ENCODE measurements at places on chromosomes 12 and 14. TPM values are rescaled to one million over a fixed set of nuclear protein-coding genes. Genes with fewer than 3 reads are reported as not detected.

GRCh38 chr12:109033239-109034196 lies 12.7 kb upstream of the SVOP start:
- no peak for DNase-seq

DNA sequence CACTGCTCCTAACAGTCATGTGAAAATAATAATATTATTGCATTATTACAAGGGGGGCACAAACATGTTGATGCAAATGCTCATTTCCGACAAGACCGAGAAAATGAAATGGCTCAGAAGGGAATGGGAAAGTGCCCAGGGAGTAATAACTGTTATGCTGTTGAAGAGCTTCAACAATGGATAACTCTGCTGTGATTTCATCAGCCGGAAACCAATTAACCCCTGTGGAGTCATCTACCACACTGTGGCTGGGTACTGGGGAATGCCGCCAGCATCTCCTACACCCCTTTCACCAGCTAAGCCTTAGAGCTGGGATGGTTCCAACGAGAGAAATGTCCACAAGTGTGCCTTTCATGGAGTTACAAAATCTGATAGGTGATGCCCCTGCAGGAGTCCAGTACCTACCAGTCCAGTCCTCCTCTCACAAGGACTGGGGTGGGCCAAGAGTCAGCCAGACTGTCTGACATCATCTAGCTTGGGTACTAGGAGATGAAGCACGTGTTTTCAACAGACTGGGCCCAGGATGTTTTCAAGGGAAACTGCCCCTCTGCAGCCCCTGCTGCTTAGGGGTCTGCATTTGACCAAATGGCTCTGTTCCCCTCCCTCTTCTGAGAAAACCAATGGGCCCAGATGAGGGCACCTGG lies 509.3 kb upstream of the CCDC196 start:
- no peak for DNase-seq

DNA sequence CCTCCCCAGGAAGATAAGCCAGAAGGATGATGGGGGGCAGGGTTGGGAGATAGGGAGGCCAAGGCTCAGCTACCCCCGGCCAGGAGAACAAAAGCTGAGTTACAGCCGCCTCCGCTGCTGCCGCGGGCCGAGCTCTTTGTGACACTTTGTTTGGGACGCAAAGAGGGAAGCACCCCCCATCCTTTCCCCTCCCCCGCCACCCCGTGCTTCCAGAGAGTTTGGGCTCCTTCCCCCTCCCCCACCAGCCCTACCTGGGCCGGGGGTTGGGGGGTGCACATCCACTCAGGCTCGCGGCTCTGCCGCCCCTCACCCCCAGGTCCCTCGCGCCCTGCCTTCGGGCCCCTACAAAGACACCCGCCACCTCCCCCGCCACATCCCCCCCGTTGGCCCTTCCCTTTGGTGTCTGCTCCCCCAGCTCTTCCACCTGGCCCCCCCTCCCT lies 799 bp downstream of the ZNF219 start:
- DNase-seq, result no peak

GRCh38 chr12:11727133-11727664 lies 77.7 kb downstream of the ETV6 start:
- no peak for DNase-seq

DNA sequence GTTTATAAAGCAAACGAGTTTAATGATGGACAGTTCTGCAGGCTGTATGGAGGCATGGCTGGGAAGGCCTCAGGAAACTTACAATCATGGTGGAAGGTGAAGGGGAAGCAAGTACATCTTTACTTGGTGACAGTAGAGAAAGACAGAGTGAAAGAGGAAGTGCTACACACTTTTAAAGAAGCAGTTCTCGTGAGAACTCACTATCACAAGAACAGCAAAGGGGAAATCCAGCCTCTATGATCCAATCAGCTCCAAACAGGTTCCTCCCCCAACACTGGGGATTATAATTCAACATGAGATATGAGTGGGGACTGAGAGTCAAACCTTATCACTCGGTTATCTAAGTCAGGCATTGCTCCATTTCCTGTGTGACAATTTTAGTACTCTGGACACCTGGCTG lies 189.9 kb upstream of the CNTN1 start:
- DNase-seq, result no peak

DNA sequence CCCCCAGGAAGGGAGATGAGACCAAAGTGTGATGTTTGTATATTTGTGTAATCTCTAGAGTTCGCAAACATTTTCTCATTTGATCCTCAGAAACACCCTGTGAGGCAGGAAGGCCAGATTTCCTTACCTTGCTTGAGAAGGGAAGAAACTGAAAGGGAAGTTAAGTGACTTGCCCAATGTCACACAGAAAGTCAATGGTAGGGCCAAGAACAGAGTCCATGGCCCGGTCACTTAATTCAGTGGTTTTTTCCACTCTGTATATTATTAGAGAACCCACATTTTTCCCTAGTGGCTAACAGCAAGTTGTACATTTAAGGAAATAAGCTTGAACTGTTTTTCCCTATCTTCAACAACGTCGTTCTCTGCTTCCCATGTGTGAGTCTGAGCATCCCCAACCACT lies 25.6 kb upstream of the CHPT1 start:
- no peak for DNase-seq

GRCh38 chr14:37969511-37969979 lies 238.2 kb upstream of the SSTR1 start:
- DNase-seq, result no peak

PTGDR gene
- 0.23 TPM for polyA plus RNA-seq

DNA sequence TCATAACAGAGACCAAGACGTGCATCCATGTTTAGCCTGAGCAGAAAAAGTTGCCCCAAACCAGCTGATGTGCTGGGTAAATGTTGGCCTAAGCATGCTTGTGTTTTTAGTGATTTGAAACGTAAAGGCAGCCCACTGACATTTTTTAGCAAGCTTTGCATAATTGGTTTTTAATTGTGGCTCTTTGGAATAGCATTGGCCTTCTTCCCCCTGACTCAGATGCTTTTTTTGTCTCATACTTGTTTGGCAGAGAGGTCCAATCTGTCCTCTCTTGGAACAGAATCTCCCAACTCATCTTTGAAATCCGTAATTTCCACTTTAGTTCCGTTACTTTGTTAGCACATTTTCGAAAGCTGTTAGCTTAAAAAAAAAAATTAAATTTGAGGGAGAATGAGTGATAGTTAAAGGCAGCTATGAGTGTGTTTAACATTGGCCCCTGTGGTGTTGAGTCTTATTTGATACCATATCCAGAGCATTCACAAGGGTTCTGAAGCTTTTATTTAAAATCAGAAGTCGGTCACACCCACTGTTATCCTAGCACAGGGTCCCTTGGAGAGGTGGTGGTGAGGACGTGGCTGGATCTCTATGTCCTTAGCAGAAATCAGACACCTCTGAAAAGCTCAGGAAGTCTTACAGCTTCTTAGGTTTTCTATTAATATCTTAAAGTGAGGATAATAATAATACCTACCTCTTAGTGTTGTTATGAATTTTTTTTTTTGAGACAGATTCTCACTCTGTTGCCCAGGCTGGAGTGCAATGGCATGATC lies 15.6 kb downstream of the JDP2 start:
- DNase-seq, result no peak

- DNase-seq, result no peak
Measured at GRCh38 chr12:53975064-53975471, 314 bp upstream of the HOTAIR start.

DNA sequence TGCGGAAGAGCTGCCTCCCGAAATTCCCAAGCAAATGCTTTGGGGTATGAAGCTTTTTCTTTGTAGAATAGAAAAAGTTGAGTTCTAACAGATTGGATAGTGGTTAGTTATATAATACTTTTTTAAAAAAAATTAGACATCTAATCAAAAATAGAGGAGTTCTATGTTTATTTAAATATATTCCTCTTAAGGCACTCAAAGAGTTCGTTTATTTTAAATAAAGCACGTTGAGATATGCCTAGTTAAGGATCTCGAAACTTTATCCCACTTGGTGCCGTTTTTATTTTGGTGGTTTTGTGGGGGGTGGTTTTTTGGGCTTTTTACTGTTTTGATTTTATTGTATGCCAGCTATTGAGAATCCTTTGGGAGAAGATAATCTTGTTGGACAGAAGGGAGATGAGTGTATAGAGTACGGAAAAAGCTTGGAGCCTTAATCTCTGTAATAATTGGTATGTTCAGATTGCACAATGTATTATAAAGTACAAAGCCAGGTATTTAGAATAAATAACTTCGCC lies 10.7 kb upstream of the SNAPC1 start:
- no peak for DNase-seq

- no peak for DNase-seq
Measured at GRCh38 chr12:75870878-75871277, 160.7 kb downstream of the PHLDA1 start.

DNA sequence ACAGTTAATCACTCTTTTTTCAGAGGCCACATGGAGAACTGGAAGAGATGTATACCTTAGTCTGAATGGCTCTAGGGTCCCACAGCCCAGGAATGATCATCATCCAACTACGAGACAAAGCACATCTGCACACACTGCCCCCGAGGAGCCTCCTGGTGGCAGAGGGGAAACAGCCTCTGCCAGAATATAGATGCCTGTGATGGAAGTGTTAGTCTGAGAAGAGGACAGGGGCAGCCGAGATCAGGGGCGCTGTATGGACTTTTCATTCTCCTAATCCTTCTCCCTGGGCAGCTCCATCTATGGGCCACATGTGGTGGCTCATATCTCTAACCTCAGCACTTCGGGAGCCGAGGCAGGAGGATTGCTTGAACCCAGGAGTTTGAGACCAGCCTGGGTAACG lies 82.8 kb upstream of the CAPRIN2 start:
- DNase-seq, result no peak

GRCh38 chr12:34303091-34303870 lies 281.0 kb downstream of the ALG10 start:
- no peak for DNase-seq

- no peak for DNase-seq
Measured at GRCh38 chr12:46546634-46547273, 174.2 kb upstream of the SLC38A2 start.

DNA sequence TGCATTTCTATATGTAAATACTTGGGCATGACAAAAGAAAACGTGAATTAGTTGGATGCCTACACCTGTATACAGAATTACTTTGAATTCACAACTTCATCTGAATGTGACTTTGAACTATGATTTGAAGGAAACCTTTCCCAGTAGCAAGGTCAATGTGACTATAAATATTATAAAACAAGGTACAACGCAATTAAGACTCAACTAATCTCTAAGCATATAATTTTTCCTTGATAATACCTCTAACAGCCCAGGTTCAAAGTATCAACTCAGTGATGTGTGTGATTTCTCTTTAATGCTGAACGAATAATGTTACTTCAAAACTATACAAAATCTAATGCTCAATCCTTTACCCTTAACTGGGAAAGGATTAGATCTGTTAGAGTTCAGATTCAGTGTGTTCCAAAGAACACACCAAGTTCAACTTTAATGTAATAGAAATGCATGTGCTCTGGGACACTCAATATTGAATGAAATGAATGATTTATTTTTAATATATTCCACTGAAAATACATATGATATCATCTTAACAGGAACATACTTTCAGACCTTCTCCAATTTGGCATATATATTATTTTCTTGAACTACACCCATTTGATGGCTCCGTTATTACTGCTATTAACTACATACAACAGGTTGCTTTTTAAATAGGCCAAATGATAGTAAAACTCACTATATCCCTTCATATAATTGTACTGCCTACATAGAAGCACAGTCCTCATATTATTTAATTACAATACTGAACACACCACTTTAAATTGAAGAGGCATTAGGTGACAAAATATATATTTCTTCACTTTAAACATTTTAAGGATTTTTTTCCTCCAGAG lies 40.1 kb upstream of the MTERF2 start:
- peak; percentile 64 for DNase-seq

NUAK1 gene
- polyA plus RNA-seq, result 12.0 TPM

GRCh38 chr14:94269156-94269555 lies 23.9 kb downstream of the SERPINA10 start:
- no peak for DNase-seq

MYF6 gene
- polyA plus RNA-seq, result 71.6 TPM

- no peak for DNase-seq
Measured at GRCh38 chr14:30935445-30935844, 61.1 kb downstream of the COCH start.

AREL1 gene
- 19.1 TPM for polyA plus RNA-seq

- DNase-seq, result peak; percentile 78
Measured at GRCh38 chr12:104669851-104670337, 213.1 kb downstream of the CHST11 start.

DNA sequence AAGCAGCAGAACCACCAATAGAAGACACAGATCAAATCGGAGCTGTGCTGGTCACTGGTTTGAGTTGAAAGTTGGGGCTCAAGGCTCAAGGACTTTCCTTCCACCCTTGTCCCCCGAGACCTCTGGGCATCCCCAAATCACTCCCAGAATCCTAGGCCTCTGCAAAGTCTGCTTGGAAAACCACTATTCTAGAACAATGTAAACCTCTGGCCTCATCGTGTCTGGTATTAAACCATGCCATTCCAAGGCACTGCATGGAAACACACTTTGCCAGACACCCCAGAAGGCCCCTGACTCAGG lies 288.0 kb downstream of the DPF3 start:
- DNase-seq, result no peak

ALG10B gene
- polyA plus RNA-seq, result 7.9 TPM

DNA sequence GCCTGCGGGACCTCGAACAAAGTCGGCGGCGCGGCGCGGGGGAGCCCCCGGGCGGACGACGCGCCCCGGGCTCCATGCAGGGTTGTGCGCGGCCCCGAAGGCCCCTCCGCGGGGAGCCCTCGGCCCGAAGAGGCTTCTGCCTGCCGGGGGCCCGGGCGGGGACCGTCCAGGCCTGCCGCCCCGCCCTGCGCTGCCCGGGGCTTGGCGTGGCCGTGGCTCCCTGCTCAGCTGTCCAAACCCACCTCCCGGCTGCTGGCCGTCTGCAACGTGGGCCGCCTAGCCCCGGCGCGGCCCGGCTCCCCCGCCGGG lies 670 bp downstream of the DYRK2 start:
- DNase-seq, result no peak

DNA sequence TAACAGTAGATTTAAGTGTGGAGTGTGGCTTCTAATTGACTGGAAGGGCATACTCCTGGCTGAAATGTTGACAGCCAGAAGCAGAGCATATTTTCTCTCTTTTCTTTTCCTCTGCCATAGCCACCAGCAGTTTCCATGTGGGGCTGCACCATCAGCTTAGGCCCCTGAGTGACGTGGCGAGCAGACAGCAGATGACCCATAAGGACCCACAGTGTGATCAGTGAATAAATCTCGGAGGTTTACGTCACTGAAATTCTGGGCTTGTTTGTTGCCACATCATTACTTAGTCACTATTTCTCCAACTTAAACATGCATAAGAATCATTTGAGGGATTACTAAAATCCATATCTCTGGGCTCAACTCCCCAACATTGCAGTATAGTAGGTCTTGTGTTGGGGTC lies 549.7 kb upstream of the TMEM132C start:
- no peak for DNase-seq

NPAS3 gene
- 5.1 TPM for polyA plus RNA-seq

- no peak for DNase-seq
Measured at GRCh38 chr14:75915045-75915444, 66.8 kb downstream of the TGFB3 start.

- DNase-seq, result no peak
Measured at GRCh38 chr12:106791531-106791930, 17.0 kb downstream of the RIC8B start.

Measured in muscle of back (tissue), 13 donors.